ENCODE measurements at places on chromosomes 11 and 22.

DNA sequence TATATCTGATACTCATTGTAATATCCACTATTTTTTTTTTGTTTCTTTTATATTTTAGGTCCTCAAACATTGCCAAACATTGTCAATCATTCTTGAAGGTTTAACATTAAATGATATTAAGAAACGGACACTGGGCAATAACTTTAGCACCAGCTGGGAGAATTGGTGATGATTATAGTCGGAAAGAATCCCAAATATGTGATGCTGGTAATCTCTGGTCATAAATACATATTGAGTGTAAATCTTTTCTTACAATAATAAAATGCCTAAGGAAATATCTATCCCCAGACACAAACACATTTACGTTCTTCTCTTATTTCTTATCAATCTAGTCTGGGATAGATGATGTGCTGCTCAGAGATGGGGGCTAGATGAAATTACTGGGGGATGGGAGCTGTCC, 25.2 kb downstream of the OR51E2 start:
- DNase-seq = no peak

DNA sequence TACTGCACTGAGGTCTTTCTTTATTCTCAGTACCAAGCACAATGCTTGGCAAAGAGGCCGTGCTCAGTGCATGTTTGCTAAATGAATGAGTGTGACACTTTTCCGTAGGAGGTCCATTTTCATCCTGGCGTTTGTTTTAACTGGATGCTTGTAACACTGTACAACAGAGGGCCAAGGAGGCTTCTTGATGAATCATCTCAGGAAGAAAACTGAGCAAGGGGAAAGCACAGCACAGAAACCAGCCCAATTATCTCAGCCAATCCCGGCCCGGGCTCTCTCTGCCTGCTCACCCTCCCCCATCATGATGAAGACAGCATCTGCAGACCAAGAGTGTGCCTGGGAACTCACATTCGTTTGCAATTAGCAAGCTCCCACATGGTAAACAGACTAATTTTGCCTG, 570.3 kb downstream of the OPCML start:
- DNase-seq = no peak

- DNase-seq = no peak
Measured at GRCh38 chr22:40553014-40553554, 83.4 kb downstream of the MRTFA start.

GRCh38 chr22:37269936-37270678, 12.2 kb upstream of the CYTH4 start:
- DNase-seq = no peak

GRCh38 chr11:82873919-82874333, 26.3 kb downstream of the PRCP start:
- peak; percentile 47 for DNase-seq

DNA sequence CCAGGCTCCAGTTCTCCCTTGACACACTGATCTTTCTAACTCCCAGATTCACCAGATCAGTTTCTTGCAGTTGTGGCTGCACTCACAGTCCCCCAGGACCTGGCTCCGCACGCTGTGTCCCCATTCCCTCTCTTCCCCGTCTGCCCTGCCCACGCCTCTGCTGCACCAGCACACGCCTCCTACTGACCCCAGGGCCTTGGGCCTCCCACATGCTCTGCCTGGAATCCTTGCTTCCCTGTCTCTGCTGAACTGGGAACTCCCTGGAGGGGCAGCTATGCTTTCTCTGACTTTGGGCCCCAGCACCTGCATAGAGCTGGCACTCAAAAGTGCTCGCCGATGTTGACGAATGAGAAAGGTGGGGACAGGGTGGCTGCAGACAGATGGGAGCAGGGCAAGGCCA, 68.9 kb downstream of the MYO7A start:
- no peak for DNase-seq

- no peak for DNase-seq
Measured at GRCh38 chr11:92330114-92330513, 105.5 kb downstream of the FAT3 start.

- DNase-seq = peak; percentile 62
Measured at GRCh38 chr11:96341211-96342013, 1.6 kb downstream of the MAML2 start.

DNA sequence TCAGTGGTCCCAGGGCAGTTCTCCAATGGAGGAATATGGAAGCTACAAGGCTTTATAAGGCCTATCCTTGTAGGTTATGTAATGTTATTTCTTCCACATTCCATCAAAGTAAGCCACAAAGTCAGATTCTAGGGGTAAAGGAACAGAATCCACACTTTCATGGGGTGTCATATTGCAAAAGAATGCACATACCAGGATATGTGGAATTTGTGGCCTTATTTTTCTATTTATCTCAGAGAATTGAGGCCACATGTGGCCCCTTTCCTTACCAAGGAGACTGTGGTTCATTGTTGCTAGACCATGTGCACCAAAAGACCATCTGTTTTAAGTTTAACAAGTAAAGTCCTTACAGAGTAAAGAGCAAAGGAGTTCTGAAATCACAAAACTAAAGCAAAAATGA, 12.9 kb downstream of the LRRC4C start:
- DNase-seq = no peak

- DNase-seq = no peak
Measured at GRCh38 chr22:43110927-43111623, 525 bp downstream of the BIK start.

DNA sequence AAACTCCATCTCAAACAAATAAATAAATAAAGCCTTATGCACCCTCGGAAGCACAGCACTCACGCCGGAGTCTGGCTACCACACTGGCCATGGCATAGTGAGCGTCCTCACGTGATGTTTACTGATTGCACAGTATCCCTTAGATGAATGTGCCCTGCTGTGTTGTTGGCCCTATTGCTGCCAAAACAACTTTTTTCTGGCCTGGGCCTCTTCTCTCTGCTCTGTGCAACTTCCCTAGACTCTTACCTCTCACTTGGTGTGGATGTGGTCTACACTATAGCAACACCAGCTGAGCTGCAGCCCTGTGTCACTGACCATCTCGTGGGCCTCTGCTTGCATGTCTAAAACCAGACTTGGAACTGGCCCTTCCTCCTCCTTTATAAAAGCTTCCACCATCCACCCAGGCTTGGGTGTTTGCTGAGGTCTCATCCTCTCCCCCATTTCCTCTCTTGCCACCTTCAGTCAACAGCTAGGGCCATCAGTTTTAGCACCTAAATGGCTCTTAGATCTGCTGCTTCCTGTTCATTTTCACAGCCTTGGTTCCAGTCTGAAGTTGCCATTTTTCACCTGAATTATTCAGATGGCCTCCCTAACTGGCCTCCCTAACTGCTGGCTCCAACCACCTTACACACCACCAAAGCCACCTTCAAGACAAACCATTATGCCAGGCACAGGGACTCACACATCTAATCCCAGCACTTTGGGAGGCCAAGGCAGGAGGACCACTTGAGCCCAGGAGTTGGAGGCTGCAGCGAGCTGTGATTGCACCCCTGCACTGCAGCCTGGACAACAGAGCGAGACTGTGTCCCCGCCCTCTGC, 9.2 kb downstream of the ZNF74 start:
- DNase-seq = no peak

DNA sequence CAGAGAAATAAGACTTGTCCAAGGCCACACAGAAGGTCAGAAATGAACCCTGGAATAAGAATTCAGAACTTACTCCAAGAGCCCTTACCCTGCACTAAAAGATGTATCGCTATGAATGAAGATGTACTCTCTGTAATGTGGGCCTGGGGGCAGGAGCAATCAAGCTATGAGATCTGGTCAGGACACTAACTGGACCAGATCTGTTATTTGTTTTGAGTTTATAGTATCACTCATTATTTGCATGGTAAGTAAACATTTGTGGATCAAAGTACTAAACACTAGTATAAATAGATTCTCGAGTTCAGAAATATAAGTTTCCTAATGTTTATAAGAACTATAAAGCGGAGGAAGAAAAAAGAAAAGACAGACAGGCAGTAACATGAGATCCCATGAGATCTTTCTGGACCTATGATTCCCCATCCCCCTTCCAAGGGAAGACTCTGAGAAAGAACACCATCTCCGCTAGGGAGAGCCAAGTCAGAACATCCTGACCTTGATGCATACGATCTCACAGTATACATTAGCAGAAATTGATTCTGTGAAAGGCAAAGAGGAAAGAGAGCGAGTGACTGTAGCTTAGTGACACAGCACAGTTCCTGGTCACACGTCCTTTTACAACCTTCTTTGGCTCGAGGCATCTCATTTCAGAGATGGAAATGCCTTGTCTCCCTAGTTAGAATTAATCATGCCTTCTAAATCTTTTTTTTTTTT, 71.2 kb downstream of the USP35 start:
- DNase-seq = no peak

GRCh38 chr11:61698173-61698948, 18.2 kb downstream of the DAGLA start:
- DNase-seq = peak; percentile 21

- DNase-seq = peak; percentile 1
Measured at GRCh38 chr11:83285151-83285770, 906 bp downstream of the CCDC90B start.

DNA sequence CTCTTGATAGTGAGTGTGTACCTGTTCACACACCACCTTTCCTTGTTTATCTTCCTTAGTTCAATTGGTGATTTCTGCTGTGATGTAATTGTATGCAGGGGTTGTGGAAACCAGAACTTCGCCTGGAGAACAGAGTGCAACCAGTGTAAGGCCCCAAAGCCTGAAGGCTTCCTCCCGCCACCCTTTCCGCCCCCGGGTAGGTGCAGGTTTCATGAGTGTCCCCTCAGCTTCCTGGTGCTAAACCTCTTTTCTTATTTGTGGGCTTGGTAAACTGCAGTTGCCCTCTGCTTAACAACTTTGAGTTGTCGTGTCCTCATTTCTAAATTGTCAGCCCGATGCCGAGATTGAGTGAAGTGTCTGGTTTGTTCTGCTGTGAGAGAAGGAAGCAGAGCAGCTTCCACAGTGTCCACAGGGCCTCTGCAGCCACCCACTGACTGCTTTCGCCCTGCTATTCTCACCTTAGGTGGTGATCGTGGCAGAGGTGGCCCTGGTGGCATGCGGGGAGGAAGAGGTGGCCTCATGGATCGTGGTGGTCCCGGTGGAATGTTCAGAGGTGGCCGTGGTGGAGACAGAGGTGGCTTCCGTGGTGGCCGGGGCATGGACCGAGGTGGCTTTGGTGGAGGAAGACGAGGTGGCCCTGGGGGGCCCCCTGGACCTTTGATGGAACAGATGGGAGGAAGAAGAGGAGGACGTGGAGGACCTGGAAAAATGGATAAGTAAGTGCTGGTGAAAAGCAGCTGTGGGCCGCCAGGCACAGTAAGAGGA, 7.1 kb upstream of the GAS2L1 start:
- no peak for DNase-seq

- DNase-seq = no peak
Measured at GRCh38 chr22:31653944-31654343, 8.1 kb downstream of the PISD start.

DNA sequence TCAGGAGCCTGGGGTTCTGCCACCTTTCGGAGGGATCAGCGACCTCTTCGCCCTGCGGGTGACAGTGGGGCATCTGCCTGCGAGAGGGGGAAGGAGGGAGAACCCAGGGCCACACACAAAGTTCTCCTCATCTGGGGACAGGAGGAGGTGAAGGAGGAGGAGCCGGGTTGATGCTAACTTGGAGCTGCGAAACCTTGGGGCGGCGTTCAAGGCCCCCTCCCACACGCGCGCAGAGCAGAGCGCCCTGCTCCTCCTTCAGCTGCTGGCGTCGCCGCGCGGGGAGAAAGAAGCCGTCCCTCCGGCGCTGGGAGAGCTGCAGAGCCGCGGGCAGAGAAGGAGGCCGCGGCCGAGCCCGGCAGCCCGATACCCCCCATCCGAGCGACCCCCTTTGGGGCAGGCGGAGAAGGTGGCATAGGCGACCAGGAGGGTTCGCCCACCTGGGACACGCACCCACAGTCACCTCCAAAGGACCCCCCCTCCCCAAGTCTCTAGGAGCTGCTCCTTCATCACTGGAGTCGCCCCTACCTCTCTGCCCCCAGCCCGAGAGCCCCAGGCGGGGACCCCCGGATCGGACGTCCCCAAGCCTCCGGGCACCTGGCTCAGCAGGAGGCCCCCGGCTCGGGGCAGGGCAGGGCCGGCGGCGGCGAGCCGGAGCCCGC, at the start of gene RASD2:
Gene RASD2, plus strand, starts transcription at position 237 of the 659 bp plus-strand sequence. CDS start 5,979 bp downstream, outside the sequence.
- DNase-seq = no peak

GRCh38 chr11:88421530-88421929, 84.0 kb upstream of the CTSC start:
- no peak for DNase-seq

DNA sequence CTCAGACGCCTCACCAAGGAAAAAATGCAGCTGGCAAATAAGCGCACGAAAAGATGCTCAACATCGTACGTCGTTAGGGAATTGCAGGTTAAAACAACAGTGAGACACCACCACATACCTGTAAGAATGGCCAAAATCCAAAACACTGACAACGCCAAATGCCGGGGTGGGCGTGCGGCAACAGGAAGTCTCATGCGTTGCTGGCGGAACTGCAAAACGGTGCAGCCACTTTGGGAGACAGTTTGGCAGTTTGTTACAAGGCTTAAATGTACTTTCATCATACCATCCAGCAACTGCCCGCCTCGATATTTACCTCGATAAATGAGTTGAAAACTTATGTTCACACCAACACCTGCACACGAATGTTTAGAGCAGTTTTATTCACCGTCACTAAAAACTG, 7.5 kb upstream of the CTSD start:
- no peak for DNase-seq

- peak; percentile 83 for DNase-seq
Measured at GRCh38 chr22:42001121-42001520, 2.5 kb downstream of the WBP2NL start.

DNA sequence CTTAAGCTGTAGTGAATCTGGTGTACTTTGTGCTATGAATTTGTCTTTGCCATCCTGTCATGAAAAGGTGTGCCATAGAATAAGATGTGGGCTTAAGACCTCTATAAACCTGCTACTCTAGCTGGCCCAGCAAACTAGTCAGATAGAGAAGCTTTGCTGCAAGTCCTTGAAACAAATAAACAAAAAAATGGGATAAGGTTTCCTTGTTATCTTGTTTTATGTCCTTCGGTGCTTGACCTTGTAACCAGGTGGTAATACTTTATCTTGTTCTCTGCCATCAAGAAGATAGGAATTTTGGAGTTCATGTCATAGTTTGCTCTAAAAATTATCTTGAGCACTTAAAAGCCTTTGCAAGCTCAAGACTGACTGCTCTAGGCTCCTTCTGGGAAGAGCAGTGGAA, 14.3 kb upstream of the TMEM86A start:
- DNase-seq = no peak

GRCh38 chr22:27391092-27391770, 410.3 kb downstream of the MN1 start:
- DNase-seq = no peak

GRCh38 chr11:74425100-74425499, 26.9 kb upstream of the PGM2L1 start:
- no peak for DNase-seq

Data from lung microvascular endothelial cell (primary cell).